AG10803 (cell line): ENCODE measurements at places on chromosomes 4 and X.

GRCh38 chr4:7007142-7007907, 35.8 kb upstream of the TADA2B start:
- DNase-seq = no peak

DNA sequence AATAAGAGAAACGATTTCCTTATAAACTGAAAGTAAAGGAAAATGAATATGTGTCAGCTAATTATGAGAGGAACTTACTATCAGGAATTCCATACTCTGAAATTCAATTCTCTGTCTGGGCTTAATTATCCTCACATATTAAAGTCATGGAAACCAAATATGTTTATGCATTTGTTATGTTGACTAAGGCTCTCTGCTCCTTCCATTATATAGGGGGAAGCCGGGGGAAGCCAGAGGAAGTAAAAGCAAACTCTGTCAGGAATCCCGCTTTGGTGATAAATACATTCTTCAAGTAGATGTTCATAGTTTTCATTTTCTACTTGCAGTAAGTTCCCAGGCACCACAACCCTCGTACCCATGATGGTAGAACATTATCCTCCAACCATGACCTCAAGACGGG, 142.8 kb upstream of the VCX2 start:
- DNase-seq = no peak

- no peak for DNase-seq
Observed at GRCh38 chrX:153818571-153819383, 11.6 kb downstream of the PDZD4 start.

GRCh38 chr4:6596948-6597347, 22.0 kb downstream of the MAN2B2 start:
- DNase-seq = no peak

- DNase-seq = no peak
Observed at GRCh38 chrX:108722561-108722960, 13.8 kb downstream of the IRS4 start.
